ENCODE measurements at places on chromosomes 16 and 17.

DNA sequence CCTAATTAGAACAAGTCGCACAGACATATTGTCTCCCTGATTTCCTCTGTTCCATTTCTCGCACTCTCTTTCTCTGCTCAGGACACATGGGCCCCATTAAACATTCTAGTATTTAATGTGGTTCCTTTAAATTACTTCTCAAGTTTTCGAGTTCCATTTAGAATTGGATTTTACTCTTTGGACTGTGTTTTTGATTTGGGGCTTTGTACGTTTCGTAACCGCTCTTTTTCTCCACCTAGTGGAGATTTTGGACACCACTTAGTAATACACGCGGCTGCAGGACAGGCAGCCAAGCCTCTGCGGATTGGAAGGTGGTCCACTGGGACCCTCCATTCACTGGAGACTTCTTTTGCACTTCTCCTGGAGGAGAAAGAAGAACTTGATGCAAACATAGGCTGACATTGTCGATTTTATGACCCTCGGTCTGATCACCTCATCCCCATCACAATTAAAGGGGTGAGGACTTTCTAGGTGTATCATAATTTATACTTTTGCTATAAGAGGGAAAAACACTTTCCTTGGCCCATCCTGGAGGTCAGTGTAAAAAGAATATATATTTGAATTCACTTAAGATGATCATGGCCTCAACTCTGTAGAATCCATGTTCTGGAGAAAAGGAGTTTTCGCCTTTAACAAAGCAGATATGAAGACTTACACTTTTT lies 85.7 kb downstream of the NOG start:
- H3K27ac ChIP-seq, result no peak overlapping the region
- H3K4me3 ChIP-seq, result no peak overlapping the region
- peaks cover 34% of the 10 kb centered on the region for H3K4me1 ChIP-seq
- H3K27me3 ChIP-seq, result peaks cover 7% of the 10 kb centered on the region

DNA sequence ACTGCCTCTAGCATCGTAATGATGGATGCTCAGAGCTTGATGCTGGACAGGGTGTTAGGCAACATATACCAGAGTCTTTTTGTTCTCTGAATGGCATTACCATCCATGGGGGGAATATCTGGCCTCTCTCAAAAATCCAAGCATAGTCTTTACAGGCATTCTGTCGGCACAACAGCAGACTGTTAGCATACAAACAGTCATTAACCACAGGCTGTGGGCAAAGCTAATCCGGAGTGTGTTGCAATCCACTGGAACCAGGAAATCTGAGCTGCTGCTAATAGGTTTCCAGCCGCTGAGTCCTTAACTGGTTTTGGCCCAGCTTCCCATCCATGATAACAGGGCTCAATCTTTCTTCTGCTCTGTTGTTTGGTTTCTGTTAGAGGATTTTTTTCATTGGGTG lies 371.9 kb downstream of the HS3ST3B1 start:
- no peak for DNase-seq
- H3K4me3 ChIP-seq, result no peak overlapping the region
- no peak overlapping the region for H3K27ac ChIP-seq
- H3K36me3 ChIP-seq, result no peaks in the 10 kb centered on the region
- H3K4me1 ChIP-seq, result no peaks in the 10 kb centered on the region

DNA sequence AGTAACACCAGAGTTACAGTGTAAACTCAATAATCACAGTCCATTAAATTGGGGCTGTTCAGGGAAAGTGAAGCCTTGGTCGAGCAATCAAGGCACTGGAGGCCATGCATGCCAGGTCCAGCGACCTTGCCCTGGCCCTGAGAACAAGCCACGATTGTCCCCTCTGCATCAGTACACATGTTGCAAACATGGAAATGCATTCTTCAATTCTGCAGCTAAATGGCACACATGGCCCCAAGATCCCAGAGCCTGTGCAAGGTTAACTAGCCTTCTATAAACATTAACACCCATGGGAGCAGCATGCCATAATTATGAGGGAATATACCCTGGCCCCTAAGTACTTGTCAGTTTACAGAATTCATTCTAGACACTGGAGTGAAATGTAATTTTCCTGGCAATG lies 204.7 kb downstream of the HS3ST3B1 start:
- H3K36me3 ChIP-seq, result no peaks in the 10 kb centered on the region
- no peak overlapping the region for H3K27ac ChIP-seq
- H3K27me3 ChIP-seq, result no peaks in the 10 kb centered on the region
- DNase-seq, result no peak
- no peaks in the 10 kb centered on the region for H3K4me1 ChIP-seq

- H3K4me3 ChIP-seq, result no peak overlapping the region
- peak overlapping the region; percentile 69 for H3K27ac ChIP-seq
- no peaks in the 10 kb centered on the region for H3K36me3 ChIP-seq
- H3K4me1 ChIP-seq, result peaks cover 32% of the 10 kb centered on the region
- no peaks in the 10 kb centered on the region for H3K27me3 ChIP-seq
Measured at GRCh38 chr17:29177541-29177870, 2.7 kb downstream of the MYO18A start.

DNA sequence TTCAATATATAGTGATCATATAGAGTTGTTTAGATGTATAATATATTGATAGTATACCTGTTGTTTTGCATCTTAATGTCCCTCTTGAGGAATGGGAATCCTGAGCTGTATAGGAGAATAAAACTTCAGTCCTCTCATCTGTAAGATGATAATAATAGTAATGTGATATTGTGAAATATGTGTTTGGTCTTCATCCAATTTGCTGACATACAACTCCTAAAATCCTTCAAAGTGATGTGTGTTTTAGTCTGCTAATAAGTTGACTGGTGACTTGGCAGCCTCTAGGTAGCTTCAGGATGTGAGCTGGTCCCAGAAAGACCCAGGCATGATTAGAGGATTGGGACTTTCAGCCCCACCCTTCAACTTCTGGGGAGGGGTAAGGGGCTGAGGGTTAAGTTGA lies 22.8 kb upstream of the NFAT5 start:
- H3K27me3 ChIP-seq, result no peaks in the 10 kb centered on the region
- H3K4me3 ChIP-seq, result no peak overlapping the region
- H3K4me1 ChIP-seq, result no peaks in the 10 kb centered on the region
- no peak for DNase-seq
- H3K36me3 ChIP-seq, result no peaks in the 10 kb centered on the region

GRCh38 chr17:1068356-1068755 lies 71.4 kb downstream of the TIMM22 start:
- H3K4me3 ChIP-seq, result no peak overlapping the region
- no peaks in the 10 kb centered on the region for H3K4me1 ChIP-seq
- H3K27ac ChIP-seq, result no peak overlapping the region
